ENCODE measurements at places on chromosomes 2 and 18.

DNA sequence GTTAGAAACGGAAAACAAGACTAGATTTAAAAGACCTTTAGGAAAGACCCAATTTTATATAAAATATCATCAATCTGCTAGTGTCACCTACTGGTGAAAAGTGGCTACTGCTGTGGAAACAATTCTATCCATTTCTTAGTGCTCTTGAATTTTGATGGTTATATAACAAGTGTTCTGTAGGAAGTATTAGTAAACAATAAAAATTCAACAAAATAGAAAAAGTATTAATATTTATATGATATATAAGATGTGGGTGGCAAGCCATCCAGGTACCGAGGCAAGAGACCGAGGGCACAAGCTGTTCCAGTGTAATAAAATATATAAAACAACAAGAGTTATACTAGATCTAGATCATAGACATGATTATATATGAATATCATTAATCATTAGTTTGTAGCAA is 6.2 kb upstream of the TMEM87B start:
- DNase-seq: peak; percentile 37

- DNase-seq: no peak
These were observed 598.6 kb downstream of the SLC4A3 start for GRCh38 chr2:220226076-220226475.

- DNase-seq: peak; percentile 52
These were observed at the start of gene NPPC for GRCh38 chr2:231926180-231926741. Gene NPPC, minus strand, starts transcription at chr2:231926396. Its CDS starts 147 bp downstream, at chr2:231926249.

GRCh38 chr2:24717263-24717951 is 75.8 kb downstream of the PTRHD1 start:
- no peak for DNase-seq

DNA sequence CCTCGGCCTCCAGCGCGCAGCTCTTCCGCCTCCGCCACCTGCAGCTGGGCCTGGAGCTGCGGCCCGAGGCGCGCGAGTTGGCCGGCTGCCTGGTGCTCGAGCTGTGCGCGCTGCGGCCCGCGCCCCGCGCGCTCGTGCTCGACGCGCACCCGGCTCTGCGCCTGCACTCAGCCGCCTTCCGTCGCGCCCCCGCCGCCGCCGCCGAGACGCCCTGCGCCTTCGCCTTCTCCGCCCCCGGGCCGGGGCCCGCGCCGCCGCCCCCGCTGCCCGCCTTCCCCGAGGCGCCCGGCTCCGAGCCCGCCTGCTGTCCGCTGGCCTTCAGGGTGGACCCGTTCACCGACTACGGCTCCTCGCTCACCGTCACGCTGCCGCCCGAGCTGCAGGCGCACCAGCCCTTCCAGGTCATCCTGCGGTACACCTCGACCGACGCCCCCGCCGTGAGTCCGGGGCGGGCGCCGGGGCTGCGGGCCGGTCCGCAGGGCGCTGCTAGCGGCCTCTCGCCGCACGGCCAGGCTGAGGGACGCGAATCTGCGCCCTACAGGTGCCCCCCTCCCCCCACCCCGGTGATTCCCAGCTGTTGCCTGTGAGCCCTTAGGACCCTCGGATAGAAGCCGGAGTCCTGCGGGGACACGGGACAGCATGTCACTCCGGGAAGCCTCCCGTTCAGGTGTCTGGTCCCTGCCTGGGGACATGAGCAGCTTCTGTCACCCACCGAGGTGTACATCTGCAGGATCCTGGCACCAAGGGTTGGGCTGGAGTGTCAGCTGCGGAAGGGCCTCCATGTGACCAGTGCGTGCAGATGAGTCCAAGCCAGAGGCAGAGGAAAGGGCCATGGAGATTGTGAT is 616 bp downstream of the RNPEPL1 start:
- peak; percentile 20 for DNase-seq

GRCh38 chr2:97707362-97708047 is 5.9 kb upstream of the ZAP70 start:
- no peak for DNase-seq

GRCh38 chr2:64942693-64943092 is 46.5 kb upstream of the SLC1A4 start:
- DNase-seq: no peak

DNA sequence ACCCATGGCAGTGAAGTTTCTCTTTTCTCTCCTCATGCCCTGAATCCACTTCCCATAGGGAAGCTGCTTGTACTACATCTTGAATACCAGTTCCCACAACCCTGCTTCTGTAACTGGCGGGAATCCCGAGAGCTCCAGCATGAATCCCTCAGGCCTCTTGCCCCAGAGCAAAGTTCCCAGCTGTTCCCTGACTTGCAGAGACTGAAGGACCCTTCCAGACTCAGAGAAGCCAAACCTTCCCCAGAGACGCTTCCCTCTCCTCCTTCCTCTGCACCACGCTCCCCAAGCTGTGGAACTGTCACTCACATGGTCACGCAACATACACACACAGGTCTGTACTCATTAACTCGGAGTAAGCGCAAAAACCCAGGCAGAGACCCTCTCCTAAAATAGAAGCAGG is 26.4 kb downstream of the TRAPPC12 start:
- DNase-seq: no peak

All from NCI-H1092 treated with DMSO at 0.1 percent for 48 hours (cell line).